Breast epithelium (tissue), 4 donors: ENCODE measurements at places on chromosomes 13 and 19. TPM values are rescaled to one million over a fixed set of nuclear protein-coding genes. Genes with fewer than 3 reads are reported as not detected.

The LHB gene
- not detected for total RNA-seq

DNA sequence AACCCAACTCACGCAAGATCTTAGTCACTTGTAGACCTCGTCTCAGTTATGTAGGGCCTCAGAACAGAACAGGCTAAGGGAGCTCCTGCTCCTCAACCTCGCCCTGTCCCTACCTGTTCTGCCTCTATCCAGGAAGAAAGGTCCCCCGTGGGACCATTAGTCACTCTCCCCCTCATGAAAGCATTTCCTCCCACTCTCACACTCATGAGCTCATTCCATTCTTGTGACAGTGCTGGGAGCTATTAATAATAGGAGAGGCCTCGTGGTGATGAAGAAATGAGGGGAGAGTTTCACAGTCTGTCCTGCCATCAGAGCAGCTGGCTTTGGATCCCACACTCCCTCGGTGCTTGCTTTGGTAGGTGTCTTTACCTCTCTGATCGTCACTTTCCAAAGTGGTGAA lies 10.2 kb downstream of the PPP2R1A start:
- no peaks in the 10 kb centered on the region for H3K27me3 ChIP-seq
- peak overlapping the region; percentile 60 for H3K27ac ChIP-seq
- H3K4me1 ChIP-seq = no peaks in the 10 kb centered on the region
- H3K4me3 ChIP-seq = no peak overlapping the region

The ATP8A2 gene
- total RNA-seq = 1.0 TPM

DNA sequence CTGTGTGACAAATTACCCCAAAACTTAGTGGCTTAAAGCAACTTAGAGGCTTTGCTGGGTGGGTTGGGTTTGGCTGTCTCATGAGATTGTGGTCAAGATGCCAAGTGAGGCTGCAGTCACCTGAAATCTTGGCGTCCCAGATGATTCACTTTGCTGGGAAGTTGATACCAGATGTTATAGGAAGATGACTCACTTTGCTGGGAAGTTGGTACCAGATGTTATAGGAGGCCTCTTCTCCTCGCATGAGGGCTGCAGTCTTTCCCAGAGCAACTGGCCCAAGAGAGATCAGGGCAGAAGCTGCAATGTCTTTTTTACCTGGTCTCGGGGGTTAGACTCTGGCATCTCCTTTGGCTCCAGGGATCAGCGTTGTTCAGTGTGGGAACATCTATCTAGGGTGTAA lies 16.8 kb downstream of the TEX29 start:
- H3K4me3 ChIP-seq = no peak overlapping the region
- no peaks in the 10 kb centered on the region for H3K4me1 ChIP-seq
- no peaks in the 10 kb centered on the region for H3K27me3 ChIP-seq
- no peak for DNase-seq
- H3K27ac ChIP-seq = no peak overlapping the region

- H3K36me3 ChIP-seq = no peaks in the 10 kb centered on the region
- H3K4me1 ChIP-seq = peaks cover 46% of the 10 kb centered on the region
- peak; percentile 88 for DNase-seq
- H3K27ac ChIP-seq = peak overlapping the region; percentile 100
Observed at GRCh38 chr19:4061178-4061682, 5.5 kb downstream of the ZBTB7A start.

GRCh38 chr13:53442979-53443378 lies 414.4 kb downstream of the OLFM4 start:
- H3K4me3 ChIP-seq = no peak overlapping the region
- no peaks in the 10 kb centered on the region for H3K36me3 ChIP-seq
- H3K27ac ChIP-seq = no peak overlapping the region

- no peak overlapping the region for H3K27ac ChIP-seq
- H3K4me1 ChIP-seq = no peaks in the 10 kb centered on the region
- DNase-seq = peak; percentile 86
- H3K36me3 ChIP-seq = no peaks in the 10 kb centered on the region
- H3K27me3 ChIP-seq = no peaks in the 10 kb centered on the region
Observed at GRCh38 chr19:11125994-11126685, 29.4 kb downstream of the SPC24 start.

DNA sequence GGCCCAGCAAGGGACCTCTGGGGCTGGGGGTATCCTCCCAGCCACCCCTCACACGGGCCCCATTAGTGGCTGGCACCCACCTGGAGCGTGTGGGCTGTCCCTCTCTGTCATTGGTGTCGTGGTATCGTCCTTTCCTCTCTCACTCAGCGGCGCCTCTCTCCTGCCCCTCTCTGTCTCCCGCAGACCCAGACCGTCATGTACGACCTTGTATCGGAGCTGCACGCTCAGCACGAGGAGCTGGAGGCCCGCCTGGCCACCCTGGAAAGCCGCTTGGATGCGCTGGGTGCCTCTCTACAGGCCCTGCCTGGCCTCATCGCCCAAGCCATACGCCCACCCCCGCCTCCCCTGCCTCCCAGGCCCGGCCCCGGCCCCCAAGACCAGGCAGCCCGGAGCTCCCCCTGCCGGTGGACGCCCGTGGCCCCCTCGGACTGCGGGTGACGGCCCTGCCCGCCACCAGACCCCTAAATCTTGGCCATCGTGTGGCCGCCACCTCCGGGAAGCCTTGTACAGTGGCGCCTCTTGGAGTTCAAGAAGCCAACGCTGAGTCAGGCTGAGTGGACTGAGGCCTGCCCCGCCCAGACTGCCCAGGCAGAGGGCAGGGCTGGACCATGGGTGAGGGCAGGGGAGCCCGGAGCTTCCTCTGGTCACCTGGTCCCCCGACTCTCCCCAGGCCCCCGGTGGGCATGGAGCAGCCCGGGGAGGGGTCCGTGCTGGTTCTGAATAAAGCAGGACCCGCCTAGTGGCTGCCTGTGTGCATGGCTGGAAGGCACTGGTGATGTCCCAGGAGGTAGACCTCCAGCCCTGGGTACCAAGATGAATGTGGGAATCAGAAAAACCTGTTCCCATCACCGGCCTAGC lies 9.8 kb upstream of the ARRDC2 start:
- H3K27me3 ChIP-seq = no peaks in the 10 kb centered on the region
- H3K36me3 ChIP-seq = no peaks in the 10 kb centered on the region
- no peak for DNase-seq
- no peaks in the 10 kb centered on the region for H3K4me1 ChIP-seq

DNA sequence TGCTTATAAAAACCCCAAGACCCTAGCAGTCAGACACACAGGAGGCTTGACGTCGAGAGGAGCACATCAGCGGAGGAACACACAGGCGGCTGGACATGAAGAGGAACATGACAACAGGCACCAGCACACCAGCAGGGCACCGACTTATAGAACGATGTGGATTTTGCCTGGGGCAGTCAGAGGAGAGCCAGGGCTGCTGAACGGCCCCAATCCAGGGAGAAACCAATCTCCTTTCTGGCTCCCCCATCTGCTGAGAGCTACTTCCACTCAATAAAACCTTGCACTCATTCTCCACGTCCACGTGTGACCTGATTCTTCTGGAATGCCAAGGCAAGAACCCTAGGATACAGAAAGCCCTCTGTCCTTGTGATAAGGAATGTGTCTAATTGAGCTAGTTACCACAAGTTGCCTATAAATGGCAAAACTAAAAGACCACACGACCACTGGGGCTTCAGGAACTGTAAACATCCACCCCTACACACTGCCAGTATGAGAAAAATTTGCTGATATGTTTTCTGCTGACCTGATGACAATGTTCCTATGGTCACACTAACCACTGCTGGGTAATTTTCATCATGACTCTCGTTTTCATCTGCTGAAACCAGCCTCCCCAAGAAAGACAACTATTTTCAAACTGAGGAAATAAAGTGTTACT lies 35.8 kb upstream of the CEACAM21 start:
- H3K27ac ChIP-seq = no peak overlapping the region
- H3K4me3 ChIP-seq = no peak overlapping the region
- no peaks in the 10 kb centered on the region for H3K36me3 ChIP-seq
- no peaks in the 10 kb centered on the region for H3K27me3 ChIP-seq

The FUT6 gene
- total RNA-seq = not detected

DNA sequence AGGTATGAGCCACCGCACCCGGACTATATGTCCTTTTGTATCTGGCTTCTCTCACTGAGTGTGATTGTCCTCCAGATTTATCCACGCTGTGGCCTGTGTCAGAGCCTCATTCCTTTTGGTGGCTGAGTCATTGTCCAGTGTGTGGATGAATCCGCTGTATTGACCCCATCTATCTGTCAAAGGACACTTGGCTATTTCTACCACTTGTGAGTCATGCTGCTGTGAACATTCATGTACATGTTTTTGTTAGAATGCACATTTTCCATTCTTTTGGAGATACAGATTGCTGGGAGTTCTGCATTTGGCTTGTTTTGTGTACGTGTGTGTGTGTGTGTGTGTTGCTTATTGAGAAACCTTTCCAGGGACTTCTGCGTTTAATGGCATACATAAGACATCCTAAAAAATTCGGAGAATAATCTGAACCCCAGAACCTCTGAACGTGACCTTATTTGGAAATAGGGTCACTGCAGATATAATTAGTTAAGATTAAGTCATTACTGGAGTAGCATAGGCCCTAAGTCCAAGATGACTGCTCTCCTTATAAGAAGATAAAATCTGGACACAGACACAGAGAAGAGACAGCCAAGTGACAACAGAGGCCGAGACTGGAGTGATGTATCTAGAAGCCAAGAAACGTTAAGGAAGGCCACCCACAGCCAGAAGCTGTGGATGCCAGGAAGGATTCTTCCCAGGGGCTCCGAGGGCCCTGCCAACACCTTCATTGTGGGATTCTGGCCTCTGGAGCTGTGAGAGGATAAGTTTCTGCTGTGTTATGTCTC lies 4.9 kb upstream of the GIPC3 start:
- H3K27ac ChIP-seq = no peak overlapping the region
- no peak overlapping the region for H3K4me3 ChIP-seq
- no peaks in the 10 kb centered on the region for H3K36me3 ChIP-seq
- H3K4me1 ChIP-seq = no peaks in the 10 kb centered on the region
- no peak for DNase-seq

- no peaks in the 10 kb centered on the region for H3K27me3 ChIP-seq
- peak overlapping the region; percentile 53 for H3K4me3 ChIP-seq
- H3K27ac ChIP-seq = no peak overlapping the region
- peak; percentile 76 for DNase-seq
- H3K4me1 ChIP-seq = no peaks in the 10 kb centered on the region
Observed at GRCh38 chr19:7550987-7551761, 15.7 kb downstream of the PNPLA6 start.

DNA sequence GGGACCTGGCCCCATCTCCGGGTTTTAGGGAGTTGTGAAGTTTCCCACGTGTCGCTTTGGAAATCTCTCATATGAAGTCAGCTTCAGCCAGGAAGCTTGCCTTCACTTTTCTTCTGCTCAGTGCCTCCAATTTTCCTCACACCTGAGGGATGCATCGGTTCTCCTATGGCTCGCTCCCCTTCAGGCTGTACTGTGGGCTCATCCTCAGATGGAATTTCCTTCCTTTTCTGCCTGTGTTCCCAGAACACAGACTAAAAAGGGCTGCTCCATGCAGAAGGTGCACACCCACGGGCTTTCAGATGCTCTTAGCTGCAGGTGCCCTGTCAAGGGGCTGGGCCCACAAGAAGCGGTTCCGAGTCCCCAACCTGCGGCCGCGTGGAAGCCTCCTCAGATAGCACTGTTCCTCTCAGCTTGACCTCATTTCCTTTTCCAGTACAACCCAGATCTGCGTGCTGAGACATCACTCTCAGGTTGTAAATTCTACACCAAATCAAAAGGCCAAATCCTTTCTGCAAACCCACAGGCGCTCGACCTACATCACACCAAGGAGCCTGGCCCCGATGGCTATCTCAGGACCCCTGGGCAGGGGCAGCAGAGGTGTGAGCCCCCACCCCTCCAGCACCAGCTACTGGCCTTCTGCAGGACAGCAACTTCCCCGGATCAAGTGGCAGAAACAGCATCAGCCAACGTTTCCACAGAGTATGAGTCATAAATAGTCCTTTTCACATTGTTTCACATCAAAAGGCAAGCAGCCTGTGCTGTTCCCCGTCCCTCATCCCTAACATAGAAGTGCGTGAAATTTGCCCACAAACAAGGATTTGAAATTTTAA lies 275.9 kb downstream of the ZNF536 start:
- H3K27me3 ChIP-seq = peaks cover 23% of the 10 kb centered on the region
- no peaks in the 10 kb centered on the region for H3K36me3 ChIP-seq
- no peak overlapping the region for H3K27ac ChIP-seq
- no peak for DNase-seq
- no peak overlapping the region for H3K4me3 ChIP-seq

The ILF3 gene
- total RNA-seq = 80.2 TPM

DNA sequence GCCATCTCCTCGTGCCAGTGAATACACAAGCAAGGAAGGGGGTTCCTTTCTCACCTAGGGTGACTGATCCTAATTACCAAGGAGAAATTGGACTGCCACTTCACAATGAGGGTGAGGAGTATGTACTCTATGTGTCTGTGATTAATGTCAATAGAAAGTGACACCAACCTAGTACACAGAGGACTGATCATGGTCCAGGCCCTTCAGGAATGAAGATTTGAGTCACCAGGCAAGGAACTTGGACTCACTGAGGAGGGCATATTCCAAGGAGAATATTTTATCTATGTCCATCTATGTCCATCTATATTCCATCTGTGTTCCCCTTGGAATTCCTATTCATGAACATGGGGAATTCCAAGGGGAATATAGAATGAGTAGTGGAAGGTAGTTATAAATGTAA lies 9.2 kb upstream of the ALOX5AP start:
- H3K4me3 ChIP-seq = no peak overlapping the region
- no peak overlapping the region for H3K27ac ChIP-seq
- DNase-seq = no peak
- no peaks in the 10 kb centered on the region for H3K36me3 ChIP-seq
- H3K4me1 ChIP-seq = no peaks in the 10 kb centered on the region

DNA sequence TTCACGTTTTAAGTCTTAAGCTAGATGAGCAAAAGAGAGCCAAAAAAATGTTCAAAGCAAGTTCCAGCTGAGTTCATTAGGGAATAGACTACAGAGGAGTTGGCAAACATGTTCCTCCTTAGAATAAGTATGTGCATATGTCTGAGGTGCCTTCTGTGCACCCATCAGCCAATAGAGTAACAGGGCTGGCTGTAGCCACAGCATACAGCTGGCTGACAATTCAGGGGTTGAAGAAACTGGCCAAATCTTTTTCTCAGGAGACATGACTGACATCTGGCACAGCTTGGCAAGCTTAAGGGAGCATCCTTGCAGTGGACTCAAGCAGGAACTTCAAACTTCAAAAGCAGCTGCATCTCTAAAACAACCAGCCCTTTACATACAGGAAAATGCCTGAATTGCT lies 414.8 kb upstream of the PCDH20 start:
- H3K4me3 ChIP-seq = no peak overlapping the region
- H3K27ac ChIP-seq = no peak overlapping the region
- H3K4me1 ChIP-seq = no peaks in the 10 kb centered on the region
- DNase-seq = no peak
- H3K27me3 ChIP-seq = no peaks in the 10 kb centered on the region

The ZNF528 gene
- 20.5 TPM for total RNA-seq

The ZNF571 gene
- 12.6 TPM for total RNA-seq

The KASH5 gene
- total RNA-seq = 1.9 TPM

DNA sequence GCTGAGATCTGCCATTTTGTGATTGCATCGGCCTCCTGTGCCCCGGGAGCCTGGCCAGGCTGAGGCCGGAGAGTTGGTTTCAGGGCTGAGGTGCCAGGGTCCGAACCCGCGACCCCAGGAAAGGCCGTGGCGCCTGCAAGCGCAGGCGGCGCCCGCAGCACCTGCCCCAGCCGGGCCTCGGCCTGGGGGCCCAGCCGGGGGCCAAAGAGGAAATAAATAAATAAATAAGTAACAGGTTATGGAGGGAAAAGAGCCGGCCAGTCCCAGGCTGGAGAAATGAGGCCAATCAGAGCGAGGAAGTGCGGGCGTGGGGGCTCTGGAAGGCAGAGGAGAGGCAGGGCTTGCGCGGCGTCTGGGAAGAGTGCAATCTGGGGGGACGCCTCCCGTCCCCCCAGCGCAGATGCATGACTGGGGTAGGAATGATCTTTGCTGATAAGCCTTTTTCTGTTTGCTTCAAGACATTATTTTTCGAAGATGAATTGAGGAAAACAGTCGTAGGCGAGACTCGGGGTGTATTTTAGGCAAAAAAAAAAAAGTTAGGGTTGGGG lies 145.6 kb upstream of the ZNF536 start:
- peaks cover 2% of the 10 kb centered on the region for H3K27me3 ChIP-seq
- H3K4me3 ChIP-seq = peak overlapping the region; percentile 60
- DNase-seq = no peak
- no peak overlapping the region for H3K27ac ChIP-seq
- H3K4me1 ChIP-seq = peaks cover 14% of the 10 kb centered on the region
